ENCODE measurements at places on chromosomes 1 and 21.

GRCh38 chr1:227773558-227773957, 38.3 kb downstream of the SNAP47 start:
- no peak for DNase-seq

DNA sequence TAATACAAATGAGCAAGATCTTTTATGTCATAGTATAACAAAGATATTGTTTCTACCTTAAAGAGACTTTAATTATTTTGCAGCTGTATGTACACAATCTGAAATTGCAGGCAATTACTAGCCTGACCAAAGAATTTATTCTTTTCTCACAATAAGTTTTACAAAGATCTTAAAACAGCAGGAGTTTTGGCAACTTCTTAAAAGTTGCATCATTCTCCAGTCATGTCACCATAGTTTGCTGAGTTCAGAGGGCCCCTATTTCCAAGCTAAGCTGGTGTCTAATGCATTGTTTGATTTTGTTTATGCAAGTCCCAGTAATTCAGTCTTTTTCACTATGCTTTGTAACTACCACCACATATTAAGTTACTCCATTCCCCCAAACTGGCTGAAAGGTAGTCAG, 114.8 kb downstream of the DNAH14 start:
- no peak for DNase-seq

DNA sequence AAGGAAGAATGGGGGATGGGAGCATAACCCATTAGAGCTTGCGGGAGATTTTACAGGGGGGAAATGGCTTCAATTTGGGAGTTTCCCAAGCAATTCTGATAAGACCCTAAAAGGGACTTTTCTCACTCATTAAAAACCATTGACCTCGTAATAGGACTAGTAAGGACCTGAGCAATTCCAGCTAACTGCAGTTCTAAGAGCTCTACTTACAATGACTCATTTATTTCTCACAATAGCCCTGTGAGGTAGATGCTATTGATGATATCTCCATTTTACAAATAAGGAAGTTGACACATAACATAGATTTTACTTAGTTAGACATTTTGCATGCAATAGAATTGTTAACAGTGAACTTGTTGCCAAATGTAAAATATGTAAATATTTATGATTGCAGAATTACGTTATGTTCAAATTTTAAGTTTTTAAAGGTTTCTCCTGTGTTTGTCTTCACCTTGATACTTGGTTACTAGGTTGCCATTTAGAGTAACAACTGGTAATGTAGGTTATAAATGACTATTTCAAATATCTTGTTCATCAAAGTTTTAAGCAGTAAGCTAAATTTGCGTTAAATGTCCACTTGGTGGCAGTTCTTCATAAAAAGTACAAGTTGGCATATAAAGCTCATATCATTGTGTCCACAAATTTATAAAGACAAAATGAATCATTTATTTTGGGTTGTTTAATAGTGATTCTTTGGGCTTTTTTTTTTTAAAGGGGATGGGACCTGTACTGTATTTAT, 182.0 kb downstream of the PLA2G4A start:
- DNase-seq: no peak

DNA sequence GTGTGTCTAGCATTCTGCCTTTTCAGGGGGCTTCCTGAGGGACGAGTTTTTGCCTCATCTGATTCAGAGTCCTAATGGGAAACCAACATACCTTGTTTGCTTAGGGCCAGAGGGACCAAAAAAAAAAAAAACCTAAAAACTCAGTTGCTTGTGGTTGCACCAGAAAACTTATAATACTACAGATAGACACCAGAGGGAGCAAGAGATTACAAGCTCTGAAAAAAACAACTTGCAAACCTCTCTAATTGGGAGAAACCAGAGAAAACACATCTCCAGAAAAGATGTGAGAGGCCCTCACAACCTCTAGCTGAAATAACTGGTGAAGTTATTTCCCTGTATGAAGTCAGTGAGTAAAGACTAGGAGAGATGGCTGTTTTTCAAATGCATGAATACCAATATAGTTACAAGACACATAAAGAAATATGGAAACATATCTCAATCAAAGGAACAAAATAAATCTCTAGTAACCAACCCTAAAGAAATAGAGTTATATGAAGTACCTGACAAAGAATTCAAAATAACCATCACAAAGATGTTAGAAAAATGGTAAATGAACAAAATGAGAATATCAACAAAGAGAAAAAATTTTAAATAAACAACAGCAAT, 233.7 kb upstream of the NFIA start:
- peak; percentile 47 for DNase-seq

DNA sequence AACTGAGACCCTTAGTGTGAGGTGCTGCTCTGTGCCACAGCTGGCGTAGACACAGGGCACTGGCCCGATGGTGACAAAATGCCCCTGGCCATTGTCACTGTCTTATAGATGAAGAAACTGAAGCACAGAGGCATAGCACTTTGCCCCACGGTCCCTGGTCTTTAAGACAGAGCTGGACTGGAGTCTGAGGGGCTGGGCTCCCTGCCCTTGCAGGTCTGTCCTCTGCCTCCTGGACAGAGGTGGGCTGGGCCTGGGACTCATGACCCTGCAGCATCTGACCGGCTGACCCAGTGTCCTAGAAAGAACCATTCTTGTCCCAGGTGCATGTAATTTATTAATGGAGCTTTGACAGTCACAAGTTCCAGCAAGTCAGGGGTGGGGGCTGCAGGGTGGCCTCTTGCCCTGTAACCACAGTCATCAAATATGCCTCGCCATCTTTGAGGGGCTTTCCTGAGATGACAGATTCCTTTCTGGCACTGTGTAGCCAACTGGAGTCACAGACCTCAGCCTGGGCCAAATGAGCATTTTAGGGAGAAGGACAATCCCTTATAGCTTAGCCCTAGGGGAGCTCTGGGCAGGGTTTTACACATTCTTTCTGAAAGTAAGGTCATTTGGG, 6.1 kb downstream of the SLFNL1 start:
- no peak for DNase-seq

- DNase-seq: no peak
Observed at GRCh38 chr1:158002022-158002630, 8.7 kb downstream of the KIRREL1 start.

- DNase-seq: no peak
Observed at GRCh38 chr1:40773748-40774265, 9.8 kb upstream of the KCNQ4 start.

DNA sequence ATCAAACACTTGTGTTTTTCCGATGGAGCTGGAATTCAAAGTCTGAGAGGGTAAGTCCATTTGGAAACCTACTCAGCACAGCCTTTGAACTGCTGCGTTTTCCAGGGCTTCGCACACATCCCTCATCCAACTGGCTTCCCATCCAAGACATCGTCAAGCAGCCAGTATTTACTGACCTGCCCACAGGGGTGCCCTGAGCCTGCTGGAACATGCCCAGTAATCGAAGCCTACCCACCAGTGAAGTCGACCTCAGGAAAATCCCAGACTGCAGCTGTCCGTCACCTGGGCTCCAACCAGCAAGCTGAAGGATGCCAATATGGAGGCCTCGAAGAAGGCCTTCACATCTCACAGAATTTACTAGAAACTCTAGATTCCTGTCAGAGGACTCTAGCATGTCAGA, 261.6 kb downstream of the PLPP3 start:
- no peak for DNase-seq

DNA sequence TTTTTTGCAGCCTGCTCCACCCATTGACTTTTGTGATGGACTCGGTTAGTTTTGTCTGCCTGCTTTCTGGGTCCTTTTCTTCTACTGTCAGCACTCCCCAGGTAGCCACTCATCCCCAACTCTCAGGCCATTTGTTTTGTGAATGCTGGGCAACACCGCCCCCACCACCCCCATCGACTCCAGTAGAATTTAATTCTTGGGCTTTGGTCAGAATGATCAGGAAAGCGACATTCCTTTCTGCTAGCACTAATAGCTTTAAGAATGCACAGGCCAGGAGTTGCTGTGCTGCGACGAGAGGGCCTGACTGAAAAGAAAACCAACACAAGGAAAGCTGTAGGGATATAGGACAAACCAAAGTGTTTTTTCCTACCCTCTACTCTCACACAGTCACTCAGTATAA, 144.4 kb downstream of the CDC7 start:
- no peak for DNase-seq

DNA sequence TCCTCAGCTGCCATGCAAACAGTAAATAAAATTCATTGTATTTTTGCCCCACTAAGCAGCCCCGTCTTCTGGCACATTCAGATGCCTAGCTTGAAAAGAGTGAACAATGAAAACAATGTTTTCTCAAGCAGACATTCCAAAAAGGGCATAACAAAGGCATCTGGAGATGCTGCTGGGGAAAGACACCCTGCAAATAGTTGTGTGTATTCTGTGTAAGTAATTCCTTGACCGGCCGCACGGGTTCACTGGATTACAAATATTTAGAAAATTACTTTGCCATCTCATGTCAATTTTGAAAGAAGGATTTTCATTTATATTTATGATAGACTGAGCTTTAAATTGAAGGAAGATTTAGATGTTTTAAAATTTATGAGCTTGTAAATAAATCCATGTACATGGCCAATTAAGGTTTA, 142.2 kb downstream of the SLC45A1 start:
- DNase-seq: no peak

- no peak for DNase-seq
Observed at GRCh38 chr1:89201106-89201794, 2.5 kb upstream of the GBP4 start.

DNA sequence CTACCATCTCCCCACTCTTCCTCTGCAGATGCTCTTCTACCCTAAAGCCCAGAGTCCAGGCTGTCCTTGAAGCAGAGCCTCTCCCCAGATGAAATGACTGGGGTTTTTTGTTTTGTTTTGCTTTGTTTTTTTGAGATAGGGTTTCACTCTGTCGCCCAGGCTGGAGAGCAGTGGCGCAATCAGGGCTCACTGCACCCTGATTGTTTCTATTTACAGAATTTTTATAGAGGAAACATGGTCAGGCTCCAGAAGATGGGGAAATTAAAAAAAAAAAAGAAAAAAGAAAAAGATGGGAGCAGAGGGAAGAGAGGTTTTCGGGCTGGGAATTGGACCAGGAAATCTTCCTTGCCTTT, 43.7 kb upstream of the ZNF281 start:
- DNase-seq: no peak

Data from inflammatory macrophage (primary cell).